Glomerular endothelial cell (primary cell): ENCODE measurements at places on chromosomes 13 and 19. TPM values are rescaled to one million over a fixed set of nuclear protein-coding genes. Genes with fewer than 3 reads are reported as not detected.

DNA sequence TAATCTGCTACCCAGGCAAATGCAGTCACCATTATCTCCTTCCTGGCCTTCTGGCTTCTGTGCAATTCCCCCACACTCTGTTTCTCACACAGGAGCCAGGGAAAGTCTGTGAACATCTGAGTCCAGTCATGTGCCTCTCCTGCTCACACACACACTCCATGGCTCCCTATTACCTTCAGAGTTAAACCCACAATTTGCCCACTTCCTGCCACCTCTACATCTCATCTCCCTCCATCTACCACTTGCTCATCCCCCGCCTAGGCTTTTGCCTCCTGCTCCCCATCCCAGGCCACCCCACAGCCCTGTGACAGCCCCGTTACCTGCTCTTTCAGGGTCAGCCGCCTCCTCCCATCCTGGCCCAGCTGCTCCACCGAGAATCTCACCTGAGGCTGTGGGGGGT lies 13.5 kb downstream of the IL12RB1 start:
- DNase-seq, result no peak

The RGS9BP gene
- total RNA-seq, result 0.05 and 0.29 TPM in 2 replicates

DNA sequence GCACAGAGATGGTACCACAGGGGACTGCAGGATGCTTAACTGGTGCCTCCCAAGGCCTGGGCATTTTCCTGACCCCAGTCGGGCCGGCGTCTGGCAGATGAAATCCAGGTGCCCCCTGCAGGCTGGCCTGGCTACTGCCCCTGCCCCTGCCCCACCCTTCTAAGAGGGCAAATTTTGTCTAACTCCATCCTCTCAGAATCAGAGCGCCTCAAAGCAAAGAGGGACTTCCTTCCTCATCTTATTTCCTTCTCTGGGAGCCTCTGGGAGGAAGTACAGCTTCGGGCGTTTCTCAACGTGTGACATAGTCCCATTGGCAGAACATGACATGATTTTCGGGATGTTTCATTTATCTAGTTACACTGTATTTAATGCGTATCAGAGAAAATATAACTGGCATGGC lies 2.7 kb downstream of the PRKACA start:
- no peak for DNase-seq

- no peak for DNase-seq
These were observed 7.1 kb downstream of the NDUFA11 start for GRCh38 chr19:5896365-5897076.

- no peak for DNase-seq
These were observed 11.2 kb downstream of the KMT2B start for GRCh38 chr19:35729021-35729420.

DNA sequence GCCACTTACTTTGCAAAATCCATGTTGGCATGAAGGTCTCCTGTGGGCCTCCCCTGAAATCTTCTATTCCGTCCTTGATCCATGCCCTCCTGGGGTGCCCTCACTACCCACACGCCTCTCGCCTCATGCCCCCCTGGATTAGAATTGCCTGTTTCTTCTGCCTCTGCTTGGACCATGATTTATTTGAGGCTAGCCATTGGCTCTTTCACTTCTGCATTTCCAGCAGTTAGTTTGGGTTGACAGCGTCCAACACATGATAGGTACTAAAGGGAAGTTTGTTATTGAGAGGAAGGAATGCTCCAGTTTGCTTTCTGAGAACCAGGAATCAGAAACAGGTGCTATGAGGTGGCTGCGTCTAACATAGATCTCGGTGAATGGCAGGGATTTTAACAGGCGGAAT lies 30.5 kb upstream of the TPTE2 start:
- no peak for DNase-seq

The PCDH17 gene
- total RNA-seq, result 0.39 and 3.0 TPM in 2 replicates

GRCh38 chr19:30856786-30857185 lies 484.6 kb downstream of the ZNF536 start:
- DNase-seq, result no peak

DNA sequence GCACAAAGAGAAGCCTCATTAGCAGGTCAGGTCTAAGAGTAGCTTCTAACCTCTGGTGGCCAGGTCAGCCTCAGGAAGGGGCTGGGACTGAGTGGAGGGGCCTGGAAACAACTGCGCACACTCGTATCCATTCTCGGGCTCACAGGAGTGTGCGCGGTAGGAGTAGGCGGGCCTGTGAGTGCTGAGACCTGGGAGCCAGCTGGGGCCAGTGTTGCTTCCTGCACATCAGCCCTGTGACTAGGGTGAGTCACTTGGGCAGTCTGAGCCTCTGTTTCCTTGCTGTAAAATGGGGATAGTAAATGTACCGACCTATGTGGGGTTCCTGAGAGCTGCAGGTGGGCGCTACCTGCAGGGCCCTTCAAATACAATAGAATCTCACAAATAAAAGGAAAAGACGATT lies 26.9 kb downstream of the SIN3B start:
- no peak for DNase-seq

- DNase-seq, result no peak
These were observed 58.2 kb downstream of the POLR1D start for GRCh38 chr13:27679896-27680295.

- DNase-seq, result no peak
These were observed 50.9 kb upstream of the C13orf46 start for GRCh38 chr13:114024603-114025404.

DNA sequence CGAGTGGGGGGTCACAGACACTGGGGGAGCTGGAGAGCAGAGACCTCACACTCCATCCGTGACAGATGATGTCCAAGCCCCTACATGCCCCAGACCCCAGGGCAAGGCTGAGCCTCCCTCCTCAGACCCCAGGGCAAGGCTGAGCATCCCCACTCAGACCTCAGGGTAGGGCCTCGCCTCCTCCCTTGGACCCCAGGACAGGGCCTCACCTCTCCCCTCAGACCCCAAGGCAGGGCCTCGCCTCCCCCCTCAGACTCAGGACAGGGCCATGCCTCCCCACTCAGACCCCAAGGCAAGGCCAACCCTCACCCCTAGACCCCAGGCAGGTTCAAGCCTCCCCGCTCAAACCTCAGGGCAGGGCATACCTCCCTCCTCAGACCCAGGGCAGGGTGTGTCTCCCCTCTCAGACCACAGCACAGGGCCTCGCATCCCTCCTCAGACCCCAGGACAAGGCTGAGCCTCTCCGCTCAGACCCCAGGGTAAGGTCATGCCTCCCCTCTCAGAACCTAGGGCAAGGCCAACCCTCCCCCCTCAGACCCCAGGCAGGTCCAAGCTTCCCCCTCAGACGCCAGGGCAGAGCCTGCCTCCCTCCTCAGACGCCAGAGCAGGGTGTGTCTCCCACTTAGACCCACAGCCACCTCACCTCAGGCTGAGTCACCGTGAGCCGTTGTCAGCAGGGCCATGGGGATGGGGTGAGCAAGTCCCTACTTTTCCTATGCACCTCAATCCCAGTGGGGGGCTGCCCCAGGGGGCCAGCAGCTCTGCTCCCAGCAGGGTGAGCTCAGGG lies 1.7 kb upstream of the S1PR4 start:
- no peak for DNase-seq

The FFAR2 gene
- not detected in 2 replicates for total RNA-seq

DNA sequence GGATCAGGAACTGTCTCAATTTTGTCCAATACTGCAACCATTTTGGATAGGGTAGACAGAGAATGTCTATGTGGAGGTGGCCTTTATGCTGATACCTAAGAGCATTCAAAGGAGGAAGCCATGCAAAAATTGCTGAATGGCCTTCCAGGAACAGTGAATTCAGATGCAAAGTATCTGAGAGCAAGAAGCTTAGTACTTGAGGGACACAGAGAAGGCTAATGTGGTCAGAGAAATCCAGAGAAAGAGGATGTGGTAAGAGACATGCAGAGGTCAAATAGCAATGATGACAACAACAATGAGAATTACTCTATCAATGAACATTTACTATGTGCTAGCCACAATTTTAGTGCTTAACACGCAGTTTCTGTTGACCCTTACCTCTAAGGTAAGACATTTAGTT lies 785.6 kb upstream of the KLHL1 start:
- no peak for DNase-seq

GRCh38 chr13:41694545-41695301 lies 237.4 kb downstream of the RGCC start:
- DNase-seq, result peak; percentile 81

DNA sequence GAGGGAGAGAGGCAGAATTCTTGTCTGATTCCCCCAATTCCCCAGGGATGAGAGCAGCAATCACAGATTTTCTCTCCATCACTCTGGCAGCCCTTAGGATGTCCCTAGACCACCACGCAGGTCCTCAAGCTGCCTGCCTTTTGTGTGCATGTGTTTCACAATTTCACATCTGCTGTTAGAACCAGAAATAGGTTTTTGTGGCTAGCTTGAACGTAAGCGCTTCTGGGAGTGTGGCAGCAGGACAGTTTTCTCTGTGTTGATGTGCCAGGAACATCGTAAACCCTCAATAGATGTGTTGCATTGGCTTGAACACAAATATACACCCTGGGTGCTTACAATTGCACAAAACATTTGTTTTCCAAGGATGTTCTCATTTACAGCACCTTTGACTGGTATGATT lies 78.8 kb upstream of the TMTC4 start:
- DNase-seq, result no peak

- DNase-seq, result no peak
These were observed 9.0 kb upstream of the ECH1 start for GRCh38 chr19:38840583-38840968.

The SLC10A2 gene
- not detected in 2 replicates for total RNA-seq

The IZUMO1 gene
- total RNA-seq, result not detected in 2 replicates

The DNAAF3 gene
- 1.6 and 1.7 TPM in 2 replicates for total RNA-seq

GRCh38 chr13:71619096-71619495 lies 247.9 kb downstream of the DACH1 start:
- DNase-seq, result no peak

DNA sequence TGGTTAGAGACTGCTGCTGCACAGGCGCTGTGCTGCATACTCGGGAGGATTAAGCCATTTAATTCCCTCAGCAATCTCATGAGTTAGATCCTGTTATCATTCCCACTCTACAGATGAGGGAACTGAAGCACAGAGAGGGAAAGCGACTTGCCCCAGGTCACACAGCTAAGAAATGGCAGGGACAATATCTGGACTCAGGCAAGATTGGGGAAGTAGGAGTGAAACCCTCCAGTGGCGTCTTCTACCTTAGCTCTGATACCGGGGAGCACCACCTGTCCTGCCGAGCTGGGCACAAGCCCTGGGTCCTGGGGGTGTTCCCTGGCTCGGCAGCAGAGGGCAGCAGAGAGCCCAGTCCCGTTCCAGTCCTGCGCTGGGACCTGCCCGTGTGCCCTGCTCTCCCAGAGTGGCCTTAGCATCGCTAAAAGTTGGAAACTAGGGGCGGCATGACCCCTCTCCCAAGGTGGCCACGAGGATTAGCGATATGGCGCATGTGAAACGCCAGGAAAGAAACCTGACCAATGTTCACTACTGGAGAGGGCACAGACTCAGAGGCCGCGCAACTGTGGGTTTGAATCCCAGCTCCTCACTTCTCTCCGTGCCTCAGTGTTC lies 20.5 kb downstream of the CYTH2 start:
- no peak for DNase-seq

DNA sequence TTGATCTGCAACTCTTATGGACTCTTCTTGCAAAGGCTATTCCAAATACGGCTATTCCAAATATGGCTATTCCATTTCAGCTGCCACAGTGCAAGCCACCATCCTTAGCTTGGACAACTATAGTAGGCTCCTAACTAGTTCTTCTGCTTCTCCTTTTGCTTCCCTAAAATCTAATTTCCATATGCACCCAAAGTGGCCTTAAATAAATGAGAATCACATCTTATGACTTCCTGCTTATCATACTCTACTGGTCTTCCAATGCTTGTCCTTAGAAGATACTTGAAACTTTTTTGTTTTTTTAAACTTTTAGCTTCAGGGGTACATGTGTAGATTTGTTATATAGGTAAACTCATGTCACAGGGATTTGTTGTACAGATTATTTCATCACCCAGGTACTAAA lies 4.9 kb downstream of the UCHL3 start:
- no peak for DNase-seq

DNA sequence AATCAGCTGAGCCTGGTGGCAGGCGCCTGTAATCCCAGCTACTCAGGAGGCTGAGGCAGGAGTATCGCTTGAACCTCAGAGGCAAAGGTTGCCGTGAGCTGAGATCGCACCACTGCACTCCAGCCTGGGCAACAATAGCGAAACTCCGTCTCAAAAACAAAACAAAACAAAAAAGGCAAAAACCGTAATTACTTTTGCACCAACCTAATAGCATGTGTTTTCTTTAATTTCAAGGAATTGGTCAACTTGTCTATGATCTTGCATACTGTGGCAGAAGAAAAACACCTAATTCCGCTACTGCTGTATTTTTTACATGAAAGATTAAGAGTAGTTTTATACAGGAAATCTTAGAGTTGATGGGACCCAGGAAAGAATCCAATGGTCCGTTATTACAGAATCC lies 241.2 kb downstream of the COL4A1 start:
- no peak for DNase-seq

DNA sequence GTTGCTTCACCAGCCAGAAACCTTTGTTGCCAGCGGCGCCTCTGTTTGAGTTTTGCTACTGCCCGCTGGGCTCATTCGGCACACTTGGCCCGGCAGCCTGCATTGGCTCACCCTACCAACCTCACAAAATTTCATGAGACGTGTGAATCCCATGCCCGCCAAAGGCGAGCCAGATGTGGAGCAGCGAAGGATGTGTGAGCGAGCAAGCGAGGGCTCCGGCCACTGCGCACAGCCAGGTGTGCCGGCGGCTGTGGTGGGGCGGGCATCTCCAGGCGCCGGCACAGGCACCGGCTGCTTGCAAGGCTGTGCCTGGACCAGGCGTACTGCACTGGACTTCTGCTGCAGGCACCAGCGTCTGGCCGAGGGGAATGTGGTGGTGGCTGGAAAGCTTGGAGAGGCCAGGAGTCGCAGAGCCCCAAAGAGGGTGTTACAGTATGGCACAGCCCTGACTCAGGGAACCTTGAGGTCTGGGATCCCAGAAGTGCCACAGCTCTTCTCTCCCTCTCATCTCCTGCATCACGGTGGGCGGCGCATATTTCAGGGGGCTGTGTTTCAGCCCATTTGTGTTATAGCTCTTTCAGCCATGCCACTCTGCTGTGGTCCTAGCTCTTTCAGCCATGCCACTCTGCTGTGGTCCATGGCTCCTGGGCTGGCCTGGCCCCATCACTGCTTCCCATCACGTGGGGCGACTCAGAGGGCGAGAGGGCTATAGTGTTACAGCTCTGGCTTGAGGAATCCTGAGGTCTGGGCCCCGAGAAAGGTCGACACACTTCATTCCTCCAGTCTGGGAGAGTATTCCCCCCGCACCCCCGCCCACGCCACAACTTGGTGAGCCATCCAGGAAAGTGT lies 592.0 kb upstream of the SLITRK5 start:
- DNase-seq, result no peak

The TGFB1 gene
- total RNA-seq, result 59.4 and 176 TPM in 2 replicates

GRCh38 chr19:14347999-14348889 lies 33.0 kb upstream of the ADGRE5 start:
- no peak for DNase-seq
